ENCODE measurements at places on chromosomes 5 and 9.

GRCh38 chr9:77616191-77616590 lies 31.9 kb downstream of the GNA14 start:
- no peak for DNase-seq

GRCh38 chr5:32241034-32241783 lies 67.1 kb upstream of the GOLPH3 start:
- DNase-seq = no peak

- no peak for DNase-seq
These were observed 186.2 kb downstream of the PJA2 start for GRCh38 chr5:109223531-109223930.

GRCh38 chr5:137712139-137712667 lies 23.7 kb downstream of the KLHL3 start:
- no peak for DNase-seq

- DNase-seq = no peak
These were observed 265.2 kb downstream of the DMAC1 start for GRCh38 chr9:7534211-7534935.

All from stimulated activated CD4-positive, alpha-beta T cell treated with anti-CD3 and anti-CD28 coated beads, TNF-alpha, amount 100 ng/mL, for 24 hours (primary cell).